ENCODE measurements at places on chromosomes 6 and 20.

- no peaks in the 10 kb centered on the region for H3K36me3 ChIP-seq
- peaks cover 13% of the 10 kb centered on the region for H3K4me1 ChIP-seq
- H3K27ac ChIP-seq, result no peak overlapping the region
- H3K27me3 ChIP-seq, result peaks cover 81% of the 10 kb centered on the region
- no peak overlapping the region for H3K4me3 ChIP-seq
Measured at GRCh38 chr6:131949620-131949908, 1.6 kb downstream of the CCN2 start.

DNA sequence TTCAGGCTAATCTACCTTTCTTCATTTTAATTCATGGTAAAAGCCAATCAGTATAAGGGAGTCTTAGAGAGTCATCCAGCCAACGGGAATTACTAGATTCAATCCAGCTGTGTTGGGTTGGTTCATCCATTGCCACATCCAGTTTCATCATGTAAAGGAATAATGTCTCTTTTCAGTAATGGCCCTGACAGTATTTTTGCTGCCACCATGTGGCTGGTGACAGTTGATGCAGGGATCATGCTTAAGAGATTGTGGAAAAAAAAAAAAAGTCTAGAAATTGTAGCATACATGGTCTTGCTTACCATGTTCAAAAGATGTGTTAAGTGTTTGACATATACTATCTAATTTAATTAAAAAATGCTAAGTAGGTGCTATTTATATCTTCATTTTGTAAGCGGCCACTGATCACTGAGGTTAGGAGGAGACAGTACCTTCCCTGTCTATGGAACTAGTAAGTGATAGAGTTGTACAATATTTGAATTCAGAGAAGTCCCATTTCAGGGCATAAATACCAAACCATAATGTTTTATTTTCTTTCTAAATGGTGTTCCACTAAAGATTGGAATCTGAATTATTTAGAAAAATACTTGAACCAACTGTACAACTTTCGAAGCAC is 135.9 kb downstream of the KHDRBS2 start:
- DNase-seq, result peak; percentile 38
- H3K4me1 ChIP-seq, result no peaks in the 10 kb centered on the region
- H3K27me3 ChIP-seq, result no peaks in the 10 kb centered on the region
- H3K27ac ChIP-seq, result no peak overlapping the region

DNA sequence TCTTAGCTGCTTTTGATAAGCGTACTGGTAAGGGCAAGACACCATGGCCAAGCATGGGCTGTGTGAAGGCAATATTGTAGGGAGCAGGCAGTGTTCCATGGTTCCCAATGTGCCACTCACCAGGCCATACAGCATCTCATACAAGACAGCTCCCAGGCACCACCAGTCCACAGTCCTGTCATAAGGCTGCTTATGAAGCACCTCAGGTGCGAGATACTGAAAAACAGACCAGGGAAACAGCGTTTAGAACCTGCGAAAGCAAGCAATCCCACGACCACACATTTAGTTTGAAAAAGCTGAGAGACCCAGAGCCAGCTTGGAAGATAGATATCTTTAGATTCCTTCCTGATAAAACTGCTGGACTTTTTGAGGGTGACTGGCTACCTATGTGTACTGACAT is 119.1 kb upstream of the SLC2A12 start:
- H3K27me3 ChIP-seq, result peaks cover 11% of the 10 kb centered on the region
- no peak overlapping the region for H3K4me3 ChIP-seq
- DNase-seq, result no peak
- H3K4me1 ChIP-seq, result peaks cover 41% of the 10 kb centered on the region
- no peaks in the 10 kb centered on the region for H3K36me3 ChIP-seq

- no peaks in the 10 kb centered on the region for H3K36me3 ChIP-seq
- H3K4me1 ChIP-seq, result no peaks in the 10 kb centered on the region
- H3K27ac ChIP-seq, result no peak overlapping the region
- DNase-seq, result no peak
- no peaks in the 10 kb centered on the region for H3K27me3 ChIP-seq
Measured at GRCh38 chr6:112441607-112442006, 94.5 kb downstream of the RFPL4B start.

DNA sequence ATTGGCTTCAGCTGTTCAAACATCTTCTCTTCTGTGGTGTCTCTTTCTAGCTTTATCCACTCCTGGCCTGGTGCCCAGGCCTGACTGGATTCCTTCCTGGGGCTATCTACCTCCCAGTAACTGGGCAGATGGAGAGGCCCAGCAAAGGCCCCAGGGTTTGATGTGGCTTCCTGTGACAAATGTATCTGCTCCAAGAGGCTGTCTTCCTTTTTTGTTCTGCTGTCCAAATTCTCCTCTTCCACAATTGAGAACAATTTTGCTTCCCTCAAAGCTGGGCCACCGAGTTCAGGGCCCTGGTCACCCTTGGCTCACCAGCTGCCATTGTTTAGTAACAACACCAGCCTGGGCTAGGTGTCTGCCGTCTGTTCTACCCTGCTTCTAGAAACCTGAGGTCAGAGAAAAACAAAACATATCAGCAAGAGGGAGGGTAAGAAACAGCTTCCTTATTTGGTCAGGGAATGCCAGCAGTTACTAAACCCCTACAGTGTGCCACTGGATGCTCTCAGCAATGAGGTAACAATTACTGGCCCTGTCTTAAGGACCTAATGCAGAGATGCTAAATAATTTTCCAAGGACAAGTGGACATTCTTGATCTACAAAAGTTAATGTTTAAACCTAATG is 3.9 kb downstream of the ZFP57 start:
- H3K36me3 ChIP-seq, result peaks cover 9% of the 10 kb centered on the region
- H3K4me1 ChIP-seq, result peaks cover 6% of the 10 kb centered on the region
- no peak for DNase-seq
- H3K27me3 ChIP-seq, result peaks cover 2% of the 10 kb centered on the region
- H3K4me3 ChIP-seq, result no peak overlapping the region

DNA sequence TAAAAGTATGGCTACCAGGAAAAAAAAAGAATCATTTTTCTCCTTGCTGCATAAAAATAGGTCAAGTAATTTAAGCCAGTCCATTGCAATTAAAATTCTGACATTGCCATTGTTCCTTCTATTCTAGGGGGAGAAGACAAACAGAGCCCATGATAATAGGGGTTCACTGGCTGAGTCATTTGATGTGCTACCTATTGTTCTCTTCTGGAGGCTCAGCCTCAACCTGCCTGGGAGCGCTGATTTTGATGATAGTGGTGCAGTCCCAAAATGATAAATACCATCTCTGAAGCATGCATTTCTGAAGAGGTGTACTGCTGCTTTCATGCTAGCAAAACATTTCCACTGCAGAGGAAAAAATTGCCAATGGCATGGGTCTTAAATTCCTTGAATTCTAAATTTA is 5.8 kb downstream of the CITED2 start:
- H3K4me1 ChIP-seq, result peaks cover 35% of the 10 kb centered on the region
- no peaks in the 10 kb centered on the region for H3K27me3 ChIP-seq
- H3K4me3 ChIP-seq, result no peak overlapping the region
- H3K36me3 ChIP-seq, result no peaks in the 10 kb centered on the region
- no peak for DNase-seq

DNA sequence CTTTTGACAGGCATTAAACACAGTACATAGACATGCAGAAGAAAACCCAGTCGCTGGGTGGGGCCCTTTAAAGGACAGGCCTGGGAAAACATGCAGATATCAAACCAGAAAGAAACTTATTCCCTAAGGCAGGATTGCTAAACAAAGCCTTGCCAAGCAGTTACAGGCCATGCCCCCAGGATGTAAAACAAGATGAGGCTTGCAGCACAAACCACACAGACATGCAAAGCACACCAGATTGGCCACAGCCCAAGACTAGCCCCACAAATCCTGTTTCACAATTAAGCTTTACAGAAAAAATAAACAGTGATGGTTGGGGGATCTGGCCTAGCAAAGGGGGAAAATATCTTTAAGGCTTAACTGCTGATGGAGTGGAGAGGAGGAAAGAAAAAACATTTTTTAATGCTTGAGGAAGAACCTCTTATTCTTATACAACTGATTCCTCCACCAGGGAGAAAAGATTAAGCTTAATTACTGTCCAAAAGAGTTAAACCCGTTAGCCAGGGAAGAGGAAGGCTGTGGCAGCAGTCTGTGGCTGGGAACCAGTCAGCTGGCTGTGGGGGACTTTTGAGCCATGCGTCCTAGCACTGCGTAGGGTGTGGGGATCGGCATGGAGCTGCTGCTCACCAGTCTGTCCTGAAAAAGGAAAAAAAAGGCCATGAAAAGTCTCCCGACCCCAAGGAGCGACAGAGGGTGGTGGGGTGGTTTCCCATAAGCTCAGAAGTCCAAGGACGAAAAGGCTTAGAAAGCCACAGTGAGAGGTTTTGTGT is 28.4 kb downstream of the COL19A1 start:
- DNase-seq, result no peak
- H3K4me3 ChIP-seq, result no peak overlapping the region
- no peak overlapping the region for H3K27ac ChIP-seq
- no peaks in the 10 kb centered on the region for H3K36me3 ChIP-seq
- H3K27me3 ChIP-seq, result no peaks in the 10 kb centered on the region
- no peaks in the 10 kb centered on the region for H3K4me1 ChIP-seq

DNA sequence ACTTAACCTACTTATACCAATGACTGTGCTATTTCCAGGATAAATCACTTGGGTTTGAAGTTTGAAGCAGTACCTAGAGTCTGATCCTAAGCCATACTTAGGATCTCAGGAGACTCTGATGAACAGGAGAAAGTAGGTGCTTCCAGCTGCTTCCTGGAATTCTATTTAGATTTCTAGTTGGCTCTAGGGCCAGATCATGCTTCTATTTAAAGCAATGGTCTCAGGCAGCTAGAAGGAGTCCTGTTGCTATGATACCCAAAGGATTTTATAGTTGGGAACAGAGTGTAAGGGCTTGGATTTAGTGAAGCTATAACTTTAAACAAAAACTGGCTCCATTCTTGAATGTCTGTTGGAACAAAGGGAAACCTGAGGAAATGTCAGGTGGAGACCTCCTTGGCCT is 52.4 kb upstream of the TINAG start:
- DNase-seq, result no peak
- no peaks in the 10 kb centered on the region for H3K27me3 ChIP-seq
- no peak overlapping the region for H3K4me3 ChIP-seq
- H3K4me1 ChIP-seq, result no peaks in the 10 kb centered on the region
- H3K36me3 ChIP-seq, result no peaks in the 10 kb centered on the region
- H3K27ac ChIP-seq, result no peak overlapping the region

DNA sequence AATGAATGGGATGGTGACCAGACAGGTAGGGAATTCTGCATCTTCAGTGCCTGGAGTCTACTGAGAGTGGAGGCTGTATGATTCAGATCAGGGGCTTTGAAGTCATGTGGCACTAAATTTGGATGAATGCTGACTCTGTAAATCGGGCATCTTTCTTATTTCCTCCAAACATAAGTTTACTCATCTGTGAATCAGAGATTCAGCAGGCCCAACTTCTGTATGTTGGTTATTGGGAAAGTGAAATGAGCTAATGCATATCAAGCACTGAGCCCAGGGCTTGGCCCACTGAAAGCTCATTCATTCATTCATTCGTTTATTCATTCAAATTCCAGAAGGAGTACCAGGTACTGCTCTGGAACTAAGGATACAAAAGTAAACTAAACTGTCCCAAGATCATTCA is 192.3 kb upstream of the RIN2 start:
- no peaks in the 10 kb centered on the region for H3K36me3 ChIP-seq
- H3K4me3 ChIP-seq, result no peak overlapping the region
- no peak overlapping the region for H3K27ac ChIP-seq
- H3K4me1 ChIP-seq, result peaks cover 10% of the 10 kb centered on the region
- no peak for DNase-seq

- H3K4me3 ChIP-seq, result no peak overlapping the region
- H3K36me3 ChIP-seq, result no peaks in the 10 kb centered on the region
- DNase-seq, result no peak
- H3K27me3 ChIP-seq, result no peaks in the 10 kb centered on the region
- H3K4me1 ChIP-seq, result no peaks in the 10 kb centered on the region
Measured at GRCh38 chr6:84805145-84805544, 40.7 kb upstream of the TBX18 start.

All from common myeloid progenitor, CD34-positive (primary cell).